ENCODE measurements at places on chromosomes 3 and 15.

GRCh38 chr3:16103472-16103871 is 71.0 kb upstream of the GALNT15 start:
- DNase-seq = no peak

GRCh38 chr3:25354071-25354470 is 74.0 kb upstream of the RARB start:
- no peak for DNase-seq

- DNase-seq = peak; percentile 35
Measured at GRCh38 chr3:128681369-128681829, 30.8 kb upstream of the RPN1 start.

DNA sequence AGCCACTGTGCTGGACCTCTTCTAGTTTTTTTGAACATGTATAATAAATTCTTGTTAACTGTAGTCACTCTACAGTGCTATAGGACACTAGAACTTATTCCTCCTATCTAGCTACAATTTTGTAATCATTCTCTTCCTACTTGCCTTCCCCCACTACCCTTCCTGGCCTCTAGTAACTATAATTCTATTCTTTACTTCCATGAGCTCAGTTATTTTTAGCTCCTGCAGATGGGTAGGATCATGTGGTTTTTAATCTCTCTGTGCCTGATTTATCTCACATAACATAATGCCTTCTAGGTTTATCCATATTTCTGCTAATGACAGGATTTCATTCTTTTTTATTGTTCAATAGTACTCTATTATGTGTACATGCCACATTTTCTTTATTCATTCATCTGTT is 113.2 kb upstream of the FGF7 start:
- DNase-seq = no peak

- no peak for DNase-seq
Measured at GRCh38 chr15:101256757-101257156, 4.9 kb upstream of the CHSY1 start.

DNA sequence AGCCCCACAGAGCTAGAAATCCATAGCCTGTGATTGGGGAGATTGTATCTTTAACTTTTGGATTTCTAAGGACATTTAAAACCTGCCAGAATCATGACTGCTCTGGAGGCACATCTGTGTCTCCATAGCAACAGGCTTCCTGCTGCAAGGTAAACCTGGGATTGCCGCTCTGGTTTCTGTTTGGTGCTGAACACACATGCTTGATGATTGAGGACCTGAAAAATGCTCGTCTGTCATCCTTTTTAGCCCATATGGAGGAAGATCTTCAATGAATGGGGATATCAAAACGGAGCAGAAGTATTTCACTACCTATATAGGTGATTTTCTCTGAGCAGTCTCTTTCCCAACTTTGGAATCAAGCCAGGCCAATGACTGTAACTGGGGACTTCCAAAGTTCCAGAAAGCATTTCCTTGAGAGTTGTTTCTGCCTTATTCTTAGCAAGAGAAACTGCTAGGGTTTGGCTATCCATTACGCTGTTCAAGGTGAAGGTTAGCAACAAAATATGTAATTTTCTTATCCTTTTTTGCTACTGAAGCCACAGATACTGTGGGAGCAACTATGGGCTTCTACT is 96.5 kb upstream of the TNIK start:
- peak; percentile 47 for DNase-seq

- no peak for DNase-seq
Measured at GRCh38 chr15:55247766-55248427, 41.7 kb downstream of the RAB27A start.

- no peak for DNase-seq
Measured at GRCh38 chr3:160643994-160644393, 33.0 kb upstream of the ARL14 start.

- peak; percentile 9 for DNase-seq
Measured at GRCh38 chr3:51024765-51025632, 350.3 kb downstream of the DOCK3 start.

DNA sequence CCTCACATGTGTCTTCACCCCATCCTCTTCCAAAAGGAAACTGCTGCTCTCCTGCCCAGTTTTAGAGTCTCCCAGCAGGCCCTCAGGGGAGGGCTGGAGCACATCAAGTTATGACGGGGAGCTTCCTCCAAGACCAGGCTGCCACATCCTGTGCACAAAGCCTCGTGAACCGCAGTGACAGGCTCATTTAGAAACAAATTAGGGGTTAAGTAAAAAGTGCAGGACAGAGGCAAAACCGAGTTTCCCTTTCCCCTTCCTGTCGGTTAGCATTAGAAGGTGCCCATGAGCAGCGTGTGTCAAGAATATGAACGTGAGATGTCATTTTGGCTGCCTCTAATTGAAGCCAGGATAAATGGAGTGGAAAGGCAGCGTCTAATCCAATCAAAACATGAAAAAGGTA is 199.7 kb downstream of the ARRDC4 start:
- DNase-seq = no peak

- DNase-seq = no peak
Measured at GRCh38 chr3:194723846-194724618, 38.3 kb downstream of the FAM43A start.

DNA sequence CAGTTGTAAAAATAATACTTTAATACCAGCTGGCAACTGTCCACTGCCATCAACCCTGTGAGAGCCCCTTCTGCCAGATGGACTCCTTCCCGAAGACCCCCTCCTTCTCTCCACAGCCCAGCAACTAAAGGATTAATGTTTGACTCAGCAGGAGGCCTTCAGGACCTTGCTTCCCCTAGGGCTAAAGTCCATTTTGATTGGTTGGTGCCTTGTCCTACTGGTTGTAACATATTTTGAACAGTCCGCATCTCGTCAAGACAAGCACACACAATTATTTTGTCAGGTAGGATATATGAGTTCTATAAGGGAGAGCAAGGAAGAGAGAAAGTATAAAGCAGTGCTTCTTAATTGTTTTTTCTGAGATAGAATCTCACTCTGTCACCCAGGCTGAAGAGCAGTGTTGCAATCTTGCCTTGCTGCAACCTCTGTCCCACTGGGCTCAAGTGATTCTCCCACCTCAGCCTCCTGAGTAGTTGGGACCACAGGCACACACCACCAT is 18.6 kb downstream of the ACOX2 start:
- DNase-seq = no peak

GRCh38 chr3:7433073-7433472 is 572.2 kb downstream of the GRM7 start:
- no peak for DNase-seq

- no peak for DNase-seq
Measured at GRCh38 chr3:46537316-46537715, 28.8 kb downstream of the LRRC2 start.

DNA sequence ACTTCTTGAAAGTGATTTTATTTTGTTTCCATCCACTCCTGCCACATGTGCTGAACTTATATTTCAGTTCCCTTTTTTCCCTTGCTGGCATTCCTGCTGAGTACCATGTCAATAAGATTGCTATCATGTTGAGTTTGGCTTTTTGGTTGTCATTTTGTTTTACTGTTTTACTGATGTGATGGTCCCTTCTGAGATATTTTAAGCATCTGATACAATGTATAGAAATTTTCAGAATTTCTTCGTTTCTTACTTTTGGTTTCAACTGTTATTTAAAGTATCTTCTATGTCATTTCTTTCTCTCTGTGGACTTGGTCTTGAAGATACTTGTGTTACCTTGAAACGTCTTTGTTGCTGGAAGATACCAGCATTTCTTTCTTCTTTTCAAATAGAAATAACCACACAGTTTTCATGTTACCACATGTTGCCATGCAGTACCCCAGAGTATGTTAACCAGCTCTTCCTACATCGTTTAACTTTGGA is 14.1 kb downstream of the SIDT1 start:
- DNase-seq = no peak

- DNase-seq = no peak
Measured at GRCh38 chr15:32855942-32856341, 138.1 kb downstream of the GREM1 start.

GRCh38 chr3:142077859-142078500 is 71.4 kb downstream of the TFDP2 start:
- DNase-seq = peak; percentile 97

DNA sequence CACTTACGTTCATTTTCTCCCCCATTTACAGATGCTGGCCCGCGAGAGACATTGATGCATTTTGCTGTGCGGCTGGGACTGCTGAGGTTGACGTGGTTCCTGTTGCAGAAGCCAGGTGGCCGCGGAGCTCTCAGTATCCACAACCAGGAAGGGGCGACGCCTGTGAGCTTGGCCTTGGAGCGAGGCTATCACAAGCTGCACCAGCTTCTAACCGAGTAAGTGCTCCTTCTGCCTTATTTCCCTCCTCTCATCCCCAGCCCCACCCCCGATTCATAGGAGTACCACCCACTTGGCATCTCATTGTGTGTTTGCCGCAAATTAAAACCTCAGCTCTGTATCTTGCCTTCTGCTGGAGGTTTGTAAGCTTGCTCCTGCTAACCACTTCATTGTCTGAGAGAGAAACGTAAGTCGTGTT is 163.3 kb downstream of the AKAP13 start:
- peak; percentile 48 for DNase-seq

- DNase-seq = no peak
Measured at GRCh38 chr15:39078026-39078425, 502.9 kb upstream of the THBS1 start.

GRCh38 chr3:125470671-125471070 is 49.3 kb downstream of the SNX4 start:
- DNase-seq = no peak

DNA sequence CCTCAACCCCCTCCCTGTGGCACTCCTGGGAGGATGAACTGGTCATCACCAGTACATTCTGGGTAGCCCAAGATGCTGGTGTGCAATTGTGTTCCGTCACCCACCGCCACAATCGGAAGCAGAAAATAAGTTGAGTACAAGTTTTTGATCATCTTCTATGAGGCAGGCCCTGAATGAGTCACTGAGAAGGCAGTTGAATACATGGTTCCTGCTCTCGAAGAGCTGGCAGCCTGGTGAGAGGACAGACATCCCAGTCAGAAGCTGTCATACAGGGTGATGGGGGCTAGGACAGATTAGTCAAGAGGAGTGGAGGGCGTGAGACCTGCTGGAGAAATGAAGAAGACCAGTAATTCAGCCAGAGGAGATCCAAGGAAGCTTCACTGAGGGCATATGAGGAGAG is 6.2 kb downstream of the CEMIP start:
- DNase-seq = no peak

DNA sequence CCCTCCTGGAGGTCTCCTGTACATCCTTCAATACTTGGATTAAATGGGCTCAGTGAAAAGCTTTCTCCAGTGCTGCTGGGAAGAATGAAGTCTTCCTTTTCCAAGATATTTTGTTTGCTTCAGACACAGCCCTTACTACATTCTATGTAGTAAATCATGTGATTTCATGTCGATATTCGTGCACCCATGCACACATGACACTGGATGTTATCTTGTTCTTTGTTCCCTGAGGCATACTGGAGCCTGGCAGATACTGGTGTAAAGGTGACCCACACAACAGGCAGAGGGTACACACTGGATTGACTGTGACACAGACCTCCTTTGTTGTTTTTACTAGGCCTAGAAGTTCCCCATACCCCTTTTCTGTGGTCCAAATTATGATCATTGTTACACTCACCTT is 40.3 kb upstream of the ATP2C1 start:
- DNase-seq = no peak

DNA sequence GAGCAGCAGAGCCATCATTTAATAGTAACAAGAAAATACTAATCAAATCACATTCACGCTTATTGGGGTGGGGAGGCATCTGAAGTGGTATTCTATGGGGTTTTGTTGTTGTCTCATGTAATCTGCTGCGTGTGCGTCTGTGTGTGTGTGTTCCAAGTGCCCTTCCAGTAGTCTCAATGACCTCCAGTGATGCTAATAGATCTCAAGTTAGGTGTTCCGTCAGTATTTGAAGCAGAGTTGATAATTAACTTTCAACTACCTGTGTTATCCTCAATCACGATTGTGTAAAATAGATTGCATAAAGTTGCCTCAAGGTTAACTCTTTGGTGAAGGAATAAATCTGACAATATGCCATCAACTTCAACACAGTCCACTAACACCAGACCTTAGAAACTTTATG is 375.0 kb downstream of the MECOM start:
- no peak for DNase-seq

Measured in NCI-H2029 treated with DMSO at 0.1 percent for 48 hours (cell line).